ENCODE measurements at places on chromosomes 5 and 9.
A peak's percentile ranks its signal among the peaks of the same experiment; 100 is the strongest.

DNA sequence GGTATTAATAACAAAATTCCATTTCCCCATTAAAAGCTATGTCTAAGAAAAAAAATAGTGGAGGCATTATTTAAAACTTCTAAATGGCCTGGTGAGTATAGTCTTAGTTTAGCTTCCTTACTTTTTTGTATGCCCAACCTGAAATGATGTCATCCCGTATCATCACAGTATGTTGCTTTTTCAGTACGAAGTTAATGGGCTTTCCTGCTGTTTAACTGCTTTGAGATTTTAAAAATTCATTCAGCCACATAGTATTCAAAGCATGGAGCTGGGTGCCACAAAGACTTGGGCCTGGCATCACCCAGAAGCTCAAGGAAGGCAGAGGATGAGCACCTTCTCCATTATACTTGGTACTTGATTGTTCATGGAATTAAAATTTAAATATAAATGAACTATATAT, 7.4 kb downstream of the F2RL2 start:
- DNase-seq = no peak

DNA sequence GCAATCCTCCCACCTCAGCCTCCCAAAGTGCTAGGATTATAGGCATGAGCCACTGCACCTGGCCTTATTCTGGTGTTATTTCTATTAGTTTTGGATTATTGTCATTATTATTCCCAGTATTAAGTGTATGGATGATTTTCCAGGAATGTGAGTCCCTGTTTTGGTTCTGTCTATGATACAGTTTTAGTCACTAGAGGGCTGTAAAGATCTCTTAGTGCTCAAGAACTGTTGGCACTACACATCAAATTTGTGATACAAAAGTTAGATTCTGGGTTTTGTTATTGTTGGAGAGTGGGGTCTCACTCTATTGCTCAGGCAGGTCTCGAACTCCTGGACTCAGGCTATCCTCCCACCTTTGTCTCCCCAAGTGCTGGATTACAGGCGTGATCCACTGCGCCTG, 12.1 kb downstream of the CCL28 start:
- DNase-seq = no peak

- no peak for DNase-seq
Measured at GRCh38 chr5:89998519-89999305, 410.8 kb downstream of the CETN3 start.

DNA sequence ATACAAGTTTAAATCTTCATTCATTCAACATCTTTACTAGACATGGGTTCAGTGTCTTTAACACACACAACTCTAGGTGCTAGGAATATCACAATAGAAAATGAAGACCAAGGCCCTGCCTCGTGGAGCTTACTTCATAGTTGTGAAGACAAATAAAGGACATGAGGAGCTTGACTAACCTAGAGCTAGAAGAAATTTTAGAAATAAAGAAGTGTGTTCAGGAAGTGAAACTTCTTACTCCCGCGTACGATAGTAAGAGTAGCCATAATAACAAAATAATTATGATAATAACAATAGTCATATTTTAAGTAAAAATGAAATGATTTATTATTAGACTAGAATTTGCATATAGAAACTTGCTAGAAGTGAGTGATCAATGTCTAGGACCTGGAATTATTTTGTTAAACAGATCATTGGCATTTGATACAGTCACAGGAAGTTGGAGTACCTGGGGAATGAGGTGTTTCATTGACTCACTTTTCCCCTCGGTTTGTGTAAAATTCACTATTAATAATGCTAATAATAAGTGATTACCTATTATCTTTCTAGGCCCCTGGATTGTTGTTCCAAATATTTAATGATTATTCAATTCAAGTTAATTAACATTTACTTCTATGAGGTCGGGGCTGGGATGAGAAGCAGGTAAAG, 331.3 kb downstream of the NSG2 start:
- no peak for DNase-seq

- DNase-seq = no peak
Measured at GRCh38 chr5:56749842-56750241, 65.5 kb upstream of the MAP3K1 start.

DNA sequence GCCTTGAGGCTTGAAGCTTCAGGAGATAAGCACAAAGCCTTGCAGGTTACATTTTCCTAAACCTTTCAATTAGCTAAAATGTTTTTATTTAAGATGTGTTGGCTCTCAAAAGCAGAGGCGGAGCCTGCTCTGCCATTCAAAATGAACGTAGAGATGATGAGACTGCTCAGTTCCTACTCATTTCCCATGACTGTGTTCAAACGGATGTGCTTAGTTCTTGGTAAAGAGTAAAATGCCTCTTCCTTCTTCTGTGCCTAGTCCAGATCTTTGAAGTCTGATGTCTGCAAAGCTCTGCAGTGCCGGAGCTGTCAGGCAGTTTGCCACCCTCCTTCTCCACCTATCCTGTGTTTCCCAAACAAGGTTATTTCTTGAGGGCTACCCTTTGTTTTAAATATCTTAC, 46.3 kb upstream of the ADAMTSL1 start:
- DNase-seq = no peak

DNA sequence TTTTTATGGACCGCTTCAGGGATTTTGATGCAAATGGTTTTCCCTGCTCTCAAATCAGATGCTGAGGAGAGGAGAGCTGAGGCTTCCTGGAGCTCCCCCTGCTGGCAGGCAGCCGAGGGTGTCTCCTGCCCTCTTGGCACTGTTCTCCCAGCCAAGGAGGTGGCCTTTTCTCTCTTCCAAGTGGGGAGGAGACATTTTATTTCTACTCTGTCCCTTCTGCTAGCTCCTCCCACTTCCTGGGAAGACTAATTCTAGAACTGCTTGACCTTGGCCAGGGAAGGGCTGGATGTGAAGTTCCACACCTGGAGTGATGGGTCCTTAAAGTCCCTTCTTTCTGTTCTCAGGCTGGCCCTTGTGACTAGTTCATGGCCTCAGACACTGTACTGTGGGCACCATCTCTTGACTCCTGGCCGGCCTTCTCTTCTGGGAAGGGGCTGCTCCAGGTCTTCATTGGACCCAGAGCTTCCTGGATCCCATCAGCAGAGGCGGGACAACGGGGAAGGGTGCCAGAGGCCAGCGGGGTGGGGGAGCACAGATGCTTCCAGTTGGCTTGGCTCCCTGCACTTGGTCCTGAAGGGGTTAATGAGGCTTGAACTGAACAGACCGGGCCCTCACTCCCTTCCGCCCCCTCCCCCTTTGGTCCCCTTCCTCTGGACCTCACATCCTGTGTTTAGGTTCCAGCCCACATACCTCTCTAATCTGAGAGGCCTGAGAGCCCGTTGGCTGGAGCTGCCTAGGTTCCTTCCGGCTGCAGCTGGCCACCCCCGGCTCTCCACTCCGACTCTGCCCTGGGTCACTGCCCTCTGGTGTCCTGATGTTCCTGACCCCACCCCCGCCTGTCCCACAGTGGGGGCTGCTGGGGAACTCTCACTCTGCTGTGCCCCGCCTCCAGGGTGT, 32.1 kb downstream of the PTPA start:
- DNase-seq = peak; percentile 66

DNA sequence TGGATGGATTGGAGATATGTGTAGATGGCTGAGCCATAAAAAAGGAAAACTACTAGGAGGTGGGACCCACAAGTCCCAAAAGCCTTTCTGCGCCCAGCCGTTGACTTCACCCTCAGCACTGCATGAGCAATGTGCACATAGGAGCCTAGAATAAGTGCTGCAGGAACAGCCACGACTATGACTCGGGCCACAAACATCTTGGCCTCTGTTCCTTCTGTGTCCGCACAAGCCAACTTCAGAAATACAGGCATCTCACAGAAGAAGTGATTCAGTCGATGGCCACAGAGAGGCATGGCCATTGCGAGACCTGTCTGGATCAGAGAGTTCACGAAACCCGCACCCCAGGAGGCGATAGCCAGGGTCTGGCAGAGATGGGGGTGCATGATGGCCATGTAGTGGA, 587 bp downstream of the OR2Y1 start:
- no peak for DNase-seq

GRCh38 chr9:93471124-93471523, 17.7 kb upstream of the FAM120AOS start:
- no peak for DNase-seq

- DNase-seq = no peak
Measured at GRCh38 chr5:133675376-133676154, 63.2 kb upstream of the FSTL4 start.

- no peak for DNase-seq
Measured at GRCh38 chr5:147530530-147531389, 20.9 kb upstream of the DPYSL3 start.

- DNase-seq = no peak
Measured at GRCh38 chr5:39712316-39713249, 287.8 kb upstream of the DAB2 start.

DNA sequence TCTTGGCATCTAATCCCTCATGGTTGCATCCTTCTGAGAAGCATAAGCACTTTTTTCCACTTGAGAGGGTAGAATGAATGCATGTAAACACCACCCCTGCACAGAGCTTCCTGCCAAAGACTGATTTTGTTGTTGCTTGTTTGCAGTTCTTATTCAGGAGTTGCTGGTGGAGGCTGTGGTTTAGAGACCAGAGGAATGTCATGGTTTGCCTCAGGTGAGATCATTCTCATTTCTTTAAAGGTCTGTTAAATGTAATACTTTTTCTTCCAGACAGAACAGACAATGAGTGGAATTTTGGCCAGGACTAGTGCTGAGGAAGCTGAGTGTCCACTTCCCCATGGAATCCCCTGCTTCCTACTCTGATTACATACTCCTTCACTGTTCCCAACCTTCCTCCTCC, 3.2 kb upstream of the TNC start:
- DNase-seq = no peak

DNA sequence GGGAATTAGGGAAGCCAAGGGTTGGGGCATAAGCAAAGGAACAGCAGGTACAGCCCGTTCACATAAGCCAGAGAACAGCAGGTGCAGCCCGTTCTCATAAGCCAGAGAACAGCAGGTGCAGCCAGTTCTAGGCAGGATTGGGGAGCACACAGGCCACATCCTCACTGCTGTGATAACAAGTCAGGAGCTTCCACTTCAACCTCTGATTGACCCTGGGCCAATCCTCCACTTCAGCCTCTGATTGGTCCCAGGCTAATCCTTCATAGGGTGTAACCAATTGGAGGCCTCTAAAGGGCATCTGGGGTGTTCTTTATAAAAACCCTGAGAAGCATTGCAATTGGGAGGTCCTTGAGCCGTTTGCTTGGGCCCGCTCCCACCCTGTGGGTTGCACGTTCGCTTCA, 27.5 kb downstream of the CEL start:
- peak; percentile 96 for DNase-seq

GRCh38 chr5:1324301-1324700, 20.6 kb downstream of the CLPTM1L start:
- DNase-seq = no peak

GRCh38 chr5:1386274-1386717, 41.4 kb upstream of the CLPTM1L start:
- DNase-seq = peak; percentile 43

DNA sequence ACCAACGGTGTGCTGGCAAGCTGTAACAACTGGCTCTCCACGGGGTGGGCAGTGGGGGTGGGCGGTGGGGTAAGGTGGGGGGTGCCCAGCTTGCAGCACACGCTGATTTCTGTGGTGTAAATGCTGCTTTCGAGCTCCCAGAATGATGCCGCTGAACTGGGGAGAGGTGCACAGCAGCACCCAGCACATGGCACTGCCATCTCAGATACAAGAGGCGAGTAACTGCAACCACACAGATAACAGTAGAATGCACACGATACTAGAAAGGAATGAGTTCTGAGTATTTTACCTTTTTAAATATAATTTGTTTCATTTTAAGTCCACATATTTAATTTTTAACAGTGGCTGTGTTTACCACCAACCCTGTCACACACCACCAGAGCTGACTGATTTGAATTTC, 87.9 kb downstream of the SEMA4D start:
- DNase-seq = no peak

- DNase-seq = no peak
Measured at GRCh38 chr5:127088251-127088650, 14.9 kb upstream of the C5orf63 start.

DNA sequence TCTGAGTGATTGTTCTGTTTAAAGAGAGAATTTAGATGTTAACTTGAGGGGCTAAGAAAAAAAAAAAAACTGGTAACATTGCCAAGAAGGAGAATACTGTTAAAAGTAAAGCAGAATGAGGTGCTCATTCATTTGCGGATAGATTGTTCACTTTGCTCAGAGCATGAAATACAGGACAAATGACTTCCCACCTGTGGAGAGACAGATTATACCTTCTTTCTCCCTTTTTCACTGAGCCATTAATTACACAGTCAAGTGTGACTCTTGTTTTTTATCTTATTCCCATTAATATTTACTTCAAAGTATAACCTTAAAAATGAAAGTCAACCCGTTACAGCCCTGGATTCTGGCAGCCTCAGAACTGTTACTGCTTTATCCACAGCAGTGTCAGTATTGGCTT, 264.5 kb downstream of the TAF11L14 start:
- no peak for DNase-seq

DNA sequence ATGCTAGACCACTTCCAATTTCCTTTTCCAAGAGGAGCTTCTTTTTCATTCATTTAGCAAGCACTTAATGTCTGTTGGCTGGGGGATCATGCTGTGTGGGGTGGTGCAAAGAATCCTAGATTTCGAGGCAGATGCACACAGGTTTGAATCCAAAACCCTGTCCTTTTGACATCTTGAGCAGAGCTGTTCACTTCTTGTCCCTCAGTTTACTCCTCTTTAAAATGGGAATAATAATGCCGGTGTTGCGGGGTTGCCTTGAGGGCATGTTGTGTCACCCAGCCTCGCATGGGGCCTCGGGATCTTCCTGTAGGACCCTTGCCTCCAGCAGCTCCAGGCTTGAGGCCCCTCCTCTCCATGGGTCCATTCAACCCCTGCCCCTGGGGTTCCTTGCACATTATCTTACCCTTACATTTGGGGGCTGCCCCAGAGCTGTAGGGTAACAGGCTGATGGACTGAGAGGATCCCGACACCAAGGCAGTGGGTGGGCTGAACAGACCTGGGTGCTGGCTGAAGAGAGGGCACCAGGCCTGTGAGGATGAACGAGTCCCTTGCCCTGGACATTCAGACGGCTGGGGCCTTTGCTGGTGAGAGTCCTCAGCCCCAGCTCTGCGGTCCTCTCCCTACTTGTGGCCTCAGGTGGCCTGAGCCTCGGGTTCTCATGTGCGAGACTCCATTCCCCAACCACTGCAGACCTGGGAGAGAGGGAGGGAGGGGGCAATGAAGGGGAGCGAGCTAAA, 145.8 kb downstream of the BARX1 start:
- no peak for DNase-seq
